Stimulated activated naive CD4-positive, alpha-beta T cell treated with Interleukin-2 at 50 U/mL for 16 hours (primary cell): ENCODE measurements at places on chromosomes 4 and X.

GRCh38 chr4:170017252-170017651 lies 8.9 kb downstream of the MFAP3L start:
- no peak for DNase-seq

DNA sequence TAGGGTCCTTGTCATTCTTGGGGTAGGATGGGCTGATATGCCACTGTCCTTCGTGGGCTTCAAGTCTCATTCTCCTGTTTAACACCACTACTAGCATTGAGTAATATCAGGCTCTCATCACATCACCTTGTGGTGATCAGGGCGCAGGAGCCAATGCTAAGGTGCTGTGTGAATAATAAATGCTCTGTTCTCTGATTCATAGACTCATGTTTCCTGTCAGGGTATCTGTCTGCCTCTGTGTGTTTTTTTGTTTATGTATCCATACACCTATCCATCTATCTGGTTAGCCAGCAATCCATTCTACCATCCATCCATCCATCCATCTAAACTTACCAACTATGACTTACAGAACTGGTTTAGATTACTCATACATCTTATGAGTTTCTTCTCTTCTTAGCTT lies 525.1 kb upstream of the ATOH1 start:
- no peak for DNase-seq

GRCh38 chr4:138925495-138925894 lies 90.1 kb upstream of the NOCT start:
- DNase-seq: no peak

DNA sequence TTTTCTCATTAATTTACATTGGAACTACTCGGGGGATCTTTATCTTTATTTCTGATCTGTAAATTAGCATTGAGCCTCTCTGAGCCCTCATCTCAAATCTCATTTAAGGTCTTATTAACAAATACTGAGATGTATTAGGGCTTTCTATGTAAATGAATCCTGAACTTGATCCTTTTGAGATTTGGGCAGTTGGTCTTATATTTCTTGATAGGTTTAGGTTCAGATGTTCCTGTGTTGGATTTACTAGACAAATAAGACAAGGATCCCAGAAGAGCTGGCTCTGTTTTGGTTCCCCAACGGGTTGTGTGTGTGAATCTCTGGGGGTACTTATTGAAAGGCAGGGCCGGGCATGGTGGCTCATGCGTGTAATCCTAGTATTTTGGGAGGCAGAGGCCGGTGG lies 36.1 kb downstream of the LONRF3 start:
- no peak for DNase-seq

DNA sequence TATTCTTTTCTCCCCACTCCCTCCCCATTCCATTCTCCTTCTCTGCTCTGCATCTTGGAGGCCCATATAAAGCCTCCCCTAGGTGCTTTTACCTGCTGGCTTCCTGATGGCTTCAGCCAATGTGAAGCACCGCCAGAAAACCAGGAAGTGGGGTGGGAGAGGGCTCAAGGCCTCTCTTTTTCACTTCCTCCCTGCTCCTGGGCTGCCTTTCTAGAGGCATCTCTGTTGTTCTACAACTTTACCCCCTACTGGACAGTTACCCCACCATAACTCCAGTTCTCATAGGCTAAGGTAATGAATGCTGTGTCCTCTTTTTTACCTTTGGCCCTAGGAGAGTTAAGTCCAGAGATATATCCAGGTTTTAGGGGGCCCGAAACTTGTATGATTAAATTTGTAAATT lies 62.4 kb upstream of the PPARGC1A start:
- no peak for DNase-seq

DNA sequence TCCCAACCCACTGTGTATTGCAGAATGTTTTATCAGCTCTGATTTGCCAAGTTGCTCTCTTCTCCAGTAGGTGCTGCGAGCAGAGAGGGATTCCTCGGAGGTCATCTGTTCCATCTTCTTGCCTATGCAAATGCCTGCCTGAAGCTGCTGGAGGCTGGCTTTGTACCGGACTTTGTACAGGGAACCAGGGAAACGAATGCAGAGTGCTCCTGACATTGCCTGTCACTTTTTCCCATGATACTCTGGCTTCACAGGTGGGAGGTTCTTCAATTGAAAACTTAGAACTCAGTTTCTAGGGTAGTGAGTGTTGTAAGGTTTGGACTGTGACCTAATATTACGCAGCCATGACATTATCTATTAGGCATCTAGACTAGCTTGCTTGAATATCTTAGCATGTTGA lies 24.9 kb downstream of the AR start:
- no peak for DNase-seq

GRCh38 chr4:24477919-24478318 lies 106.4 kb downstream of the DHX15 start:
- no peak for DNase-seq

GRCh38 chr4:37422638-37423037 lies 178.1 kb downstream of the NWD2 start:
- no peak for DNase-seq

GRCh38 chr4:26039639-26040359 lies 125.8 kb downstream of the SMIM20 start:
- DNase-seq: no peak

DNA sequence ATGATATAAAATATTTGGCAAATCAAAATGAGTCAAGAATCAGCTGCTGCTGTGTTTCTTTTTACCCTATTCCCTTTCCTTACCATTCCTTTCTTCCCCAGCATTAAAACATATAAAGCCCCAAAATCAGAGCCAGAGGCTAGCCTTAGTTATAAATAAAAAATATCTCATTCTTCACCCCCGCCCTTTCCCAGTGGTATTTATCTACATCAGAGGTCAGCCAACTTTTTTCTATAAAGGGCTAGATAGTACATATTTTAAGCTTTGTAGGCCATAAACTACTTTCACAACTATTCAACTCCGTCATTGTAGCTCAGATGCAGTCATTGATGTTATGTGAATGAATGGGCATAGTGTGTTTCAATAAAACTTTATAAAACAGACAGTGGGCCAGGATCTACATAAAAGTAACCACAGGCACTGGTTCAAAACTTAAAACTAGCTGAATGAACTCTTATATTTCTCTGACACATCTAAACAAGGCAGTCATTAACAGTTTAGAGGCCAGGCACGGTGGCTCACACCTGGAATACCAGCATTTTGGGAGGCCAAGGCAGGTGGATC lies 30.5 kb upstream of the TCEANC start:
- no peak for DNase-seq

DNA sequence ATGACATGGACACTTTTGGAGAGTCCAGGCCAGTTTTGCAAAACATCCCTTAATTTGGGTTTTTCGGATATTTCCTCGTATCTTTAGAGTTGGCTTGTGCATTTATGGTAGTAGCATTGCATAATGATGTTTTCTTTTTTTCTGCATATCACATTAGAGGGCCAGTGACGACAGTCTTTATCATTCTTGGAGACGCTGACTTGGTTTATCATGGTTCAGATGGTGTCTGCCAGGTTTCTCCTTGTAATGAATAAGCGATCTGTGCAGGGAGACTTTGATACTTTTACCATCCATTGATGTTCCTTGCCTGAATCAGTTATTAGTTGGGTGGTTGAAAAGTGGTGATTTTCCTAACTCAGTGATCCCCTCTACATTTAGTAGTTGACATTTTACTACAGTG lies 46.6 kb downstream of the KIAA0232 start:
- no peak for DNase-seq

DNA sequence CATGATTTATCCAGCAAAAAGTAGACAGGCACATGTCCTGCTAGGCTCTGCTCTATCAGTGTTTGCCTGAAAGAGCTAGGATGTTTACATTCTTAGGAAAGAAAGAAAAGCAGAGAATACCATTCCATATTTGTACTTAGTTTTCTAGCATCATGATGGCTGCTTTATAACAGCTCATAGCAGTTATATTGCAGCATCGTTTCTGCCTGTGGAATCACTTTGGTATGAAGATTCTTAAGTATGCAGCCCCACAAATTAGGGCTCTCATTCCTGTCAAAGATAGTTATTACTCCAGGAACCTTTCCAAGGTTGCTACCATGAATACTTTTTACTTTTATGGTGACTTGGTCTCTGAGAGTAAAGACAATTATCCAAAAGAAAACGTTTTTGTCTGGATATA lies 119.0 kb upstream of the MYOZ2 start:
- DNase-seq: no peak

DNA sequence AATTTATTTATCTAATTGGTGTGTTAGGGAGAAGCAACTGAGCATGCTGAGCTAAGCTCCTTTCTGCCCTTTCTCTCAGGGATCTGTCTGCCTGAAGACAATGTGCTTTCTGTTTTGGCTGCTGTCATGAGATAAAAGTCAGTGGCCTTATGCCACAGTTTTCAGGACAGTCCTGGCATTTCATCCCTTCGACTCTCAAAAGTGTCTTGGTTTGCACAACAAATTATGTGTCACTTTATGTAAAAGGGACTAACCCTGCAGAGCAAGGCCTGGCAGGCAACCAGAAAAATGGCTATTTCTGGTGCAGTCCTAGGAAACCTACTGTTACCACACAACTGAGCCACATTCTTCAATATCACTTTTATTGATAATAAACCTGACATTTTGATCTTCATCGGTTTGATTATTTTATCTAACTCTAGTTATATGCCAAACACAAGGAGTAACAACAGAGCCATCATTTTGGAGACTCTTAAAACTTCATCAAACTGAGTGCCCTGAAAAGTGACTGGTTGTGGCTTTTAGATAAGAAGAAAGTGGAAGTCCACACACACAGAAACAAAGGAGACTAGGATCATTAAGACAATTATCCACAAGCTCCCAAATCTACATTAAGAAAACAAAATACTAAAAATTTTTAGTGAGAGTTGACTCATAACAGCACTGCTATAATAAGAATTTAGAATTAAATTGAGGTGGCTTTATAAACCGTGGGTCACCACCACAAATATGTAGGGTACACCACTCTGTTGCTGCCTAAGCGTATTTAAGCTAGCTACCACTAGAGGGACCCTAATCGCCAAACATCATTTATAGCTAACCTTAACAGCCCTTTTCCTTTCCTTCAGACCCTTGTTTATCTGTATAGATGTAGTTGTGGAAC lies 95.9 kb upstream of the PTPN13 start:
- no peak for DNase-seq

- no peak for DNase-seq
Observed at GRCh38 chrX:79330022-79330421, 37.1 kb downstream of the ITM2A start.

DNA sequence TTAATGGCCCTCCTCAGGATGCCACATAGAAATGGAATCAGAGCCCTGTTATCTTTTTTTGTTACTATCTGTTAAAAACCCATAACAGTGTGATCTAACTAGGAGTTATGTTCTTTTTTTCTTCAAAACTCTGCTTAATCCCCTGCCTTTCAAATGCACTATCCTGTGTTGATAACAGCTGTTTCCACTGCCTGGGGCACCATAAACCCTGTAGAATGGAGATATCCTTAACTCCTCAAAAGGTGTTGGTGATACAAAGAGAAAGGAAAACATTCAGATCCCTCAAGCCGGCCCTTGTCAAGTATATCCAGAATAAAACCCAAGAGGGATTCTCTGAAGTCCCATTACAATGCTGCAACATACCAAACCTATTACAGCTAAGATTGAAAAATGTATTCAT lies 108.6 kb downstream of the ACTRT1 start:
- no peak for DNase-seq

GRCh38 chrX:133676344-133677122 lies 261.2 kb upstream of the GPC4 start:
- DNase-seq: no peak

DNA sequence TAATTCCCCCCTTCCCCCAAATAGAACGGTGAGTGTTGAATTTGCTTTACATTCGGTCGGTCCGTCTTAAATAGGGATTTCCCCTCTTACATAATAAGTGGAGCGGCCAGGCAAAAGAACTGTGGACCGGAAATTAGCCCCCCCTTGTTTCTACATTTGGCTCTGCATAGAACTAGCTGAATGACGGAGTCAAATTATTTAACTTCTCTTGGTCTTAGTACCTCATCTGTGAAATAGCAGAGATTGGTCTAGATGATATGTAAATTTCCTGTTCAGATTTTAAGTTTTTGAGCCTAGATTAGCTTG lies 1.3 kb downstream of the SPATA18 start:
- DNase-seq: no peak

- no peak for DNase-seq
Observed at GRCh38 chrX:125765347-125765746, 400.7 kb downstream of the DCAF12L2 start.

DNA sequence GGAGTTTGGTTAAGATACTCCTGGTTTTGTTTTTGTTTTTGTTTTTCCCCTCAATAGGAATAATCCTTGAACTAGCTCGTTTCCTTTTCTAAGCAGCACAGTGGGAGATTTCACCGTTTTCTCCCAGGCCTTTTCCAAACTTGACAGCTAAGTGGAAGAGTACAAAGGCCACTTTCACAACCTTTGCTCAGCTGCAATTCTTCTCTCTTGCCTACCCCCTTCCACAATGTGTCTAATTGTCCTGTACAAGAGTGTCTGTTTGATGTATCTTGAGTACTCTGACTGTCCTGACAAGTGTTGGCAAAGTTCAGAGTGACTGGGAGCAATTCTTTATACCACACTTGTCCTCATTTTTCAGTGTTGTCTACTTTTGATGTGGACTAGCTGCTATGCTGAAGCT lies 674.3 kb upstream of the AMOT start:
- DNase-seq: no peak

GRCh38 chr4:2343476-2343875 lies 75.0 kb downstream of the ZFYVE28 start:
- no peak for DNase-seq

DNA sequence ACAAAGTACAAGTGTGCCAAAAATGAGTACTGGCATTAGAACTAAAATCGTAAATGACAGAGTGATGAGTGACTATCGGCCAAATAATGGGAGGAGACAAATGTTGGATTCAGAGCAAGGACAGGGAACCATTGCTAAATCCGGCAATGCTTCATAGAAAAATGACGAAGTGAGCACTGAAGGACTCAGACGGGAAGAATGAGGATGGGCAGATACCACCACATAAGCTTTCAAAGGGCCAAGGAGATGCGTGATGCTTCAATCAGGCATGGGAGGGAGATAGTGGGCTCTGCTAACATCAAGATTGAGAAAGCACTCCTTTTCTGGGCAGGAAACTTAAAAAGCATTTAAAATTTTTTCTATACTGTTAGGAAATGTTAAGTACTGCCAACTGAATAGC lies 21.6 kb downstream of the RBBP7 start:
- no peak for DNase-seq

DNA sequence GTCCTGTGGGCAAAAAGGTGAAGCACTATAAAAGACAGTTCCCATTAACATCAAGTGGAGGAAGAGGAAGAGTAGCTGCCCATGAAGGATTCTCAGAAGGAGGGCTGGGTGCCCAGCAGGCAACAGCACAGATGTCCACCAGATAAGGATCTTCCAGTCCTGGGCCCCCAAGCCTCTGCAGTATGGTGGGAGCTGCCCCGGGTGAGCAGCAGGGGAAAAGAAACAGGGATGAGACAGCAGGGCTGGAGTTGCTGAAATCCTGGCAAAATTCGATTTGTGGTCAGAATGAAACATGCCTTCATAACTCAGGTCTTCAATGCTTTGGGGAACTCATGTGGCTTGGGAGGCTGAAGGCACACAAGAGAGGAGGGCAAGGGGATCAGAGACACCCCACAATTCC lies 94.6 kb downstream of the RASL11B start:
- no peak for DNase-seq

- DNase-seq: no peak
Observed at GRCh38 chr4:102151696-102152095, 193.6 kb downstream of the SLC39A8 start.
